GM03348 (cell line): ENCODE measurements at places on chromosomes 16 and 17.

GRCh38 chr16:77171745-77172635, 19.0 kb upstream of the MON1B start:
- peak; percentile 66 for DNase-seq

DNA sequence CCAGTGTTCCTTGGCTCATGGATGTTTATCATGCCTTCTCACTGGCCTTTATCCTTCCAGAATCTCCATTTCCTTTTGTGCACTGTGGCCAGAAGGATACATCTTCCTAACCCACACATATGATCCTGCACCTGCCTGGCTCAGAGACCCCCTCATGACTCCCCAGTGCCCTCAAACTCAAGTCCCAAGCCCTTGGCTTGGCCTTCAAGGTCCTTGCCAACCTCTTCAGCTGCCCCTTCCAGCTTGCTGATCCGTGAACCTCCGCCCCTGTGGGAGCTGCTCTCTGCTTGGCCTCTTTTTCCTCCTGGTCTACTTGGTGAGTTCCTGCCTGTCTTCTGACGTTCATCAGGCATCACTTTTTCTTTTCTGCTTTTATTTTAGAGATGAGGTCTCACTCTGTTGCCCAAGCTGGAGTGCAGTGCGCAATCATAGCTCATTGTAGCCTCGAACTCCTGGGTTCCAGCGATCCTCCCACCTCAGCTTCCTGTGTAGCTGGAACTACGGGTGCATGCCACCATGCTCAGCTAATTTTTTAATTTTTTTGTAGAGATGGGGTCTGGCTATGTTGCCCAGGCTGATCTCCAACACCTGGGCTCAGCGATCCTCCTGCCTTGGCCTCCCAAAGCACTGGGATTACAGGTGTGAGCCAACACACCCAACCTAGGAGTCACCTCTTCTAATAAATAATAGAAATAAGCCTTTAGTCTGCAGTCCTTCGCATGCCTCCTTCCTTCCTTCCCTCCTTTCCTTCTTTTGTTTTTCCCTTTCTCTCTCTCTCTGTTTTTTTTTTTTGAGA, 2.5 kb upstream of the PYCARD start:
- DNase-seq: no peak

GRCh38 chr16:30429418-30429677, 482 bp downstream of the DCTPP1 start:
- DNase-seq: no peak

GRCh38 chr16:56780646-56781045, 50.7 kb downstream of the NUP93 start:
- no peak for DNase-seq

DNA sequence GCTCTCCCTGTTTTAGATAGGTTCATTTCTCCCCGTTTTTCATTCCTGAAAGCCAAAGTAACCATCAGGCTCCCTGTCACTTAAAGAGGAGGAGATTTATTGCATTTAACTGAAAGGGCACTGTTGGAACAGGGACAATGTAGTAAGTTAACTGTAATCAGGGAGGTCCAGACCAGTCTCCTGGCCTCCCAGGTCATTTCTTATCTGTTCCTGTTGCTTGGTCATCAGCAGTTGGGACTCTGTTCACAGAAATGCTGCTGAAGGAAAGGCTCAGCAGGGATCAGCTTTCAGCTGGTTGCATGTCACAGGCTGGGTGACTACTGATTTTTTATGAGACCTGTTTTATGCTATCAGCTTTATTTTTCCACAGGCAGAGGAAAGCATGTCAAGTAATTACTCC, 622.6 kb upstream of the GOT2 start:
- no peak for DNase-seq

DNA sequence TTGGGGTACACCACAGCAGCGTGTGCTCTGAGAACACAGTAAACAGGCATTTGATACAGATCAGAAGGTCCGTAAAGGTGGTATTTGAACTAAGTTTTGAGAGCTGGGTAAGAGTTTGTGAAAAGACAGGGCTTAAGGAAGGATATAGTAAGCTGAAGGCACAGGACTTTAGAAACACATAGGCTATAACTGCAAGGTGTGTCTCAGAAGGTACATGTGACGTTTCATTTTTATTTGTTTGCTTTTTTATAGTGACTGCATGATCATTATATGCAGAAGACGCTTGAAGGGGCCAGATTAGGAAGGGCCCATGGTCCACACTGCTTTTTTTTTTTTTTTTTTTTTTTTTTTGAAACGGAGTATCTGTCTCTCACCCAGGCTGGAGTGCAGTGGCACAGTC, 644.6 kb downstream of the WWOX start:
- no peak for DNase-seq

DNA sequence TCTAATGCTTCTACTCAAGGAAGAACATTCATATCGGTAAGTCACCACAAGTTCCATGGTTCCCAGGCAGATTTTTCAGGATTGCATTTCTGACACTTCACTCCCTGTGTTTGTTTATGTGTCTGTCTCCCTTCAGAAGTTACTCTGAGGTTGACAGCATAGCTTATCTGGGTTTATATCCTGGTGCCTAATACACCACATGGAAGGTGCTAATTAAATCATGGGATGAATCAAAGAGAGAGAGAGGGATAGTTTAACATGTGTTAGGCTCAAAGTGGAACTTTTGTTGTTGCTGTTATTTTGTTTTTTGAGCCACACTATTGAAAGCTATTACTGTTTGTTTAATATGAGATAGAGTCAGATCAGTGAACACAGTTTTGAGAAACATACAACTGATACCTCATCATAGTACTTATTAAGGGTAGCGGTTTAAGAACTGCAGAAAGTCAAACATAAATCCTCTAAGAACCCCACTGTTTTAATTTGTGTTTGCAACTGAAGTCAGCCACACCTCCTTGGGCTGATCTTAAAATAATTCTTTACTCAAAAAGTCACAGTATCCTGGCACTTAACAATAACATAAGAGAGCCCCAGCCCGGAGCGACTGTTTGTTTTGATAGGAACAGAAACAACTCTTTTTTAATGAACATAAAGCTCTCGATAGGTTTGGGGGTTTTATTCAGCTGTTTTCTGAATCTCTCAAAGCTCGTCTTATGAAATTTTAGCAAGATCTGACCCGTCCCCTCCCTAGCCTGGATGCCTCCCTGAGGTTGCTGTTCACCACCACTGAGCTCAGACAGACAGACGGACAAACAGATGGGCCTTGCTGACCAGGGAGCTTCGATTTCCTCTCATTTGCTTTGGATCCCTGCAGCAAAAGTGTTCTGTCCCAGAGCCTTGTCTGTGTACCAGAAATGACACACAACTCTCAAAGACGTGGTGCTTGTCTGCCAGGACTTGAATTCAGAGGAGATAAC, 98.3 kb upstream of the MYOCD start:
- DNase-seq: no peak

DNA sequence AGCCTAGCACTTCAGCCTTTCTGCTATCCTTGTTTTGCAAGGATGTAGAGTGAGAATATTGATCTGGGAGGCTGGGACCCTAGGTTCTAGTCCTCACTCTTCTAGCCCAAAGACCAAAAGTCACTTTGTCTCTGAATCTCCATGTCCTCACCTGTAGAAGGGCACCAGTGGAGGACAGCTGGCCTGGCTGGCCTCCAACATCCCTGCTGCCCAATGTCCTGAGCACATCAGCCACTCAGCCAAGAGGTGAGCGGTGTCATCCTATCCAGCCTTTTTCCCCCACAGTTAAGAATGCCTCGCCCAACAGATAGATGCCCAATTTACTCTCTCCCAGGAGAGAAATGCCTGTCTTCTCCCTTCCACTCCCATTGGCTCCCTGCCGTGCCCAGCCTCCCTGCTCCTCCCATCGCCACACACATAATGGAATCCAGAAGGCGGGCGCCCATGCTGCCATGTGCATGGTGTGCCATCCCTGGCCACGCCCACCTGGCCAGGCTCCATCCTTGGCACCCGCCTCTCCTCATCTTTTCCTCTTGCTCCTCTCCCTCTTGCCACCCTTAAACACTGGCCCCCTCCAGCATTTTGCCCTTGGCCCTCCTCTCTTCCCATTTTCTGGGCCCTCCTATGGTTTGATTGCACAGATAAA, 157.3 kb upstream of the SDK2 start:
- DNase-seq: no peak

GRCh38 chr17:80615376-80615775, 70.7 kb downstream of the RPTOR start:
- DNase-seq: no peak

- DNase-seq: no peak
These were observed 31.8 kb downstream of the CEP95 start for GRCh38 chr17:64538508-64539130.

GRCh38 chr17:72095316-72095715, 25.5 kb upstream of the SOX9 start:
- no peak for DNase-seq

DNA sequence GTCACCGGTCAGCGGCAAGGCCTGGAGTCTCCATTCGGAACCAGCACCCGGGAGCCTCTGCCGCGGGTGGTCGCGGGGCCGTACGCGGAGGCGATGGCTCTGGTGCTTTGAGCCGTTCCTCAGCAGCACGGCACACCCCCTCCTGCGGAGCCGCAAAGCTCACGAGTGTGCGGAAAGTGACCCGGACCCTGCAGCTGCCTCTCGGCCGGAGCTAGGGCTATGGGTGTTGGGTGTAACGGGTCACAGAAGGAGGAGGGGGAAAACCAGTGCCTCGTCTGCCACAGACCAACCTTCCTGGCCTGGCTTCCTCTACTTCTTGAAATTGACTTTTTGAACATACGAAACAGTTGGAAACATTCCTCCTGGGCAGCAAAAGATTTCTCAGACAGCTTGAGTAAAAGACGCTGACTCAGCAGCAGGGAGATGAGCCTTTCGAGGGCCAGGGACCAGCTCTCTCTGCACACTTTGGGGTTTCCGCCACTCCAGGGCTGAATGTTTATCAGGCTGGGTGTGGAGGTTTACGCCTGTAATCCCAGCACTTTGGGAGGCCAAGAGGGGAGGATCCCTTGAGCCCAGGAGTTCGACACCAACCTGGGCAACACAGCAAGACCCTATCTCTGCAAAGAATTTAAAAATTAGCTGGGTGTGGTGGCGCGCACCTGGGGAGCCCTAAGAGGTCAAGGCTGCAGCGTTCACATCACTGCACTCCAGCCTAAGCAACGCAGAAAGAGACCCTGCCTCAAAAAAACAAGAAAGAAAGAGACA, 26.4 kb upstream of the PITPNA start:
- DNase-seq: no peak

- no peak for DNase-seq
These were observed at the start of gene KRT20 for GRCh38 chr17:40884708-40885512. TSS of gene KRT20 (minus strand) at chr17:40885242. CDS start at chr17:40885185, 57 bp downstream.

DNA sequence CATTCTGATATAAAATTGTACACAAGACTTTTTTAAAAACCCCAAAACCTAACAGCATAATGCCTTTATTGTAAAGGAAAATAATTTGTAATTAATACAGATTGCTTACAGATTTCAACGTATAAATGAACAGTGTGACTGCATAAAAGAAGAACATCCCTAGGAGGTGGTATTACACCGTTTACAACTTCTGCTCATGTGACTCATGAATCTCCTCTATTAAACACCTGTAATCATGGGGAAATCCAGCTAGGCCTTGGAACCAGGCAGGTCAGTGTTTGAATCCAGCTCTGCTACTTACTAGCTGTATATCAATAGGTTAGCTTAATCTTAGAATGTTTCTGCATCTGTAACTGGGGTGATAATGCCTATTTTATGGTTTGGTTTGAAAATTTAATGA, 15.2 kb downstream of the RABEP1 start:
- DNase-seq: no peak

- DNase-seq: no peak
These were observed 10.3 kb downstream of the MYCBPAP start for GRCh38 chr17:50518384-50519023.

- no peak for DNase-seq
These were observed 67.8 kb downstream of the GOSR1 start for GRCh38 chr17:30545024-30545423.

GRCh38 chr16:89565506-89566372, 5.3 kb downstream of the RPL13 start:
- peak; percentile 72 for DNase-seq

GRCh38 chr16:10224850-10225249, 42.6 kb upstream of the GRIN2A start:
- no peak for DNase-seq

- no peak for DNase-seq
These were observed 7.9 kb downstream of the SNAI3 start for GRCh38 chr16:88678224-88678979.

- DNase-seq: no peak
These were observed 52.0 kb upstream of the SREBF1 start for GRCh38 chr17:17888821-17889220.

- no peak for DNase-seq
These were observed 441.8 kb downstream of the HS3ST4 start for GRCh38 chr16:26133416-26134093.
